Right cardiac atrium (tissue), 5 donors: ENCODE measurements at places on chromosomes 2 and 18.

- no peak for DNase-seq
Measured at GRCh38 chr2:69798909-69799526, 30.4 kb upstream of the GMCL1 start.

DNA sequence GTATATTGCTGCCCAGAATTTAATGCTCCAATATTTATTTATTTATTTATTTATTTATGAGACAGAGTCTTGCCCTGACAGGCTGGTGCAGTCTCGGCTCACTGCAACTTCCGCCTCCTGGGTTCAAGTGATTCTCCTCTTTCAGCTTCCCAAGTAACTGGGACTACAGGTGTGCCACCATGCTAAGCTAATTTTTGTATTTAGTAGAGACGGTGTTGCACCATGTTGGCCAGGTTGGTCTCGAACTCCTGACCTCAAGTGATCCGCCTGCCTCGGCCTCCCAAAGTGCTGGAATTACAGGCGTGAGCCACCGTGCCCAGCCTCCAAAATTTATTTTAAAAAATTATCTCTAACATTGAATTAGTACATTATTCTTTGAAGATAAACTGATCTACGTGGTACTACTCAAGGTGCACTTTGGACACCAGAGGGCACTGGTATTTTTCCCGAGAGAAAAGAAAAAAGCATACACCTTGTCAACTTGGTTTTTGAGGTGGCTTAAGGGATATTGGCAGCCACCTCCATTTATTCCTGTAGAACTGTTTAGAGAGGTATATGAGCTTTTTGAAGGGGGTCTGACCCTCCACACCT is 1.4 kb upstream of the IDH1 start:
- DNase-seq, result no peak

- DNase-seq, result no peak
Measured at GRCh38 chr2:41920181-41920580, 127.6 kb upstream of the PKDCC start.

DNA sequence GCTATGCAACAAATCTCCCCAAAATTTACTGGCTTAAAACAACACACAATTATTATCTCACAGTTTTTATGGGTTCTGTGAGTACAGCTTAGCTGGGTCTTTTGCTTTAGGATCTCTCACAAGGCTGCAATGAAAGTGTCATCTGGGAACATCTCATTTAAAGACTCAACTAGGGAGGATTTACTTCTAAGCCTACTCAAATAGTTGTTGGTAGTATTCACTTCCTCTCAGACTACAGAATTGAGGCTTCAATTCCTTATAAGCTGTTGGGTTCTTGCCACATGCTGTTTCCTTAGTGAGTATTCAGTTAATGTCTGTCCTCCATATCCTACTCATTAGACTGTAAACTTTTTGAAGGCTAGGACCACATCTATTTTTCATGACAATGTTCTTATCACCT is 72.3 kb downstream of the MDH1 start:
- DNase-seq, result no peak

DNA sequence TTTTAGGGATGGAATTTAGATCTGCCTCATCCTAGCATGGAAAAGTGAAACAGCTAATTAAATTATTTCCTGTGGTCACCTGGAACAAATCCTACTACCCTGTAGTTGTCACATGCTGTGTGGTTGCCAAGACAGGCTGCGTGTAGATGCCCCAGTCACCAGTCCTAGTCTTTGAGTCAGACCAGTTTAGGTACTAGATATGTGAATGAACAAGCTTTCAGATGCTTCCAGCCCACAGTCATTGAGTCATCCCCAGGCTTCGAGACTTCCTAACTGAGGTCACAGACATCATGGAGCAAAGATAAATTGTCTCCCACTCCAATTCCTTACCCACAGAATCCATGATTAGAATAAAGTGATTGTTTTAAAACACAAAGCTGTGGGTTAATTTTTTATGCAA is 35.8 kb upstream of the GRB14 start:
- DNase-seq, result no peak

- no peak for DNase-seq
Measured at GRCh38 chr2:12102679-12103078, 356.2 kb downstream of the LPIN1 start.

- no peak for DNase-seq
Measured at GRCh38 chr2:189261431-189261841, 81.9 kb upstream of the COL5A2 start.

DNA sequence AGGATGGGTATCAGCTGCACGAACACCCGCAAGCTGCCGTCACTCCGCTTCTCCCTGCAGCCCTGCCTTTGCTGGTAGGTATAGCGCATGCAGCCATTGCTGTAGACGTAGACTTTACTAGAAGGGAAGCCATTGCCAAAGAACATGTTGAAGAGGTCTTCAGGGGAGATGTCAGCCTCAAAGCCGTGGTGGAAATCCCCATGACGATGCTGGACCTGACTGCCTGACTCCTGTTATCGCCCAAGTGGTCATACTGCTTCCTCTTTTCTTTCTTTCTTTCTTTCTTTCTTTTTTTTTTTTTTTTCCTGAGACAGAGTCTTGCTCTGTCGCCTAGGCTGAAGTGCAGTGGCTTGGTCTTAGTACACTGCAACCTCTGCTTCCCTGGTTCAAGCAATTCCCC is 68.7 kb upstream of the SPRED2 start:
- no peak for DNase-seq

DNA sequence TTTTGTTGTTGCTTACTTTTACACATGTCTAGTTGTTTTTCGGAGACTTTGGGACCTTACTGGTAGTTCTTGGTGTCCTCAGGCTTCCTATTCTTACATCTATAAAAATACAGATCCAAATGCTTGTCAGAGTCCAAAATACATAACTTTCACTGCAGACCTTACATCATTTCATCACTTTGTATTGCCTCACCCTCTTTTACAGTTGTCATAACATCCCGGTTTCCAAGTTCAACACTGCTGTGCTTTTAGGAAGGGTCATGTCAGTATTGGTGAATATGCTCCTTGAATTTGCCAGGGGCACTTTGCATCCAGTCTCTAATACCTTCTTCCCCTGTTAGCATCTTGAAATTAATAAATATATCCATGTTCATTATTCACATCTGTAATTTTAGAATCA is 518.2 kb upstream of the RAB12 start:
- no peak for DNase-seq

DNA sequence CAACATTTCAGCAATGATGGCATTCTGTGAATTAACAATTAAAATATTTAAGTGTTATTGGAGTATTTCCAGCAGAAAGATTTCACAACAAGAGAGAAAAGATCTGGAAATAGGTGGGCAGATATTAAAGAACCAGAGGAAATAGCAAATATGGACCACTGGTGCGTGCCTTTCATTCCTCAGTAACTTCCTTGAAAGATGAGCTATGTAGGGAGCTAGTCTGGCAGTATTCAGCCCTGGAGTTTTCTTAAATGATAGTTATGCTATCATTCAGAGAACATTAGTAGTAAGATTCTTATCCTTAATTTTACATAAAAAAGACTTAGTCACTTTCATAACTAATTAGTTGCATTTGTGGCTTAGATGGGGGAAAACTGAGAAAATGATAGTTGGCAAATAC is 41.5 kb downstream of the TANC1 start:
- no peak for DNase-seq
